Hematopoietic multipotent progenitor cell treated with erythropoietin and hydrocortisone succinate and interleukin-3 and kit ligand, for 8 days (in vitro differentiated cells): ENCODE measurements at places on chromosomes 3 and 15.

DNA sequence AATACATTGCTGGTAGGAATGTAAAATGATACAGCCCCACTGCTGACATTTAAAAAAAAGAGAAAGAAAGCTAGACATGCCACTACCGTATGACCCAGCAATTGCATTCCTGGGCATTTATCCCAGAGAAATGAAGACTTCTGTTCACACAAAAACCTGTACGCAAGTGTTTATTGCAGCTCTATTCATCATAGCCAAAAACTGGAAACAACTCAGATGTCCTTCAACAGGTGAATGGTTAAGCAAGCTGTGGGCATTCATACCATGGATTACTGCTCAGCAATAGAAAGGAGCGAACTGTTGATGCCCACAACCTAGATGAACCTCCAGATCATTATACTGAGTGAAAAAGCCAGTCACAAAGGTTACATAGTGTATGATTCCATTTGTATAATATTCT is 132.5 kb downstream of the MAP2K5 start:
- no peak for DNase-seq

DNA sequence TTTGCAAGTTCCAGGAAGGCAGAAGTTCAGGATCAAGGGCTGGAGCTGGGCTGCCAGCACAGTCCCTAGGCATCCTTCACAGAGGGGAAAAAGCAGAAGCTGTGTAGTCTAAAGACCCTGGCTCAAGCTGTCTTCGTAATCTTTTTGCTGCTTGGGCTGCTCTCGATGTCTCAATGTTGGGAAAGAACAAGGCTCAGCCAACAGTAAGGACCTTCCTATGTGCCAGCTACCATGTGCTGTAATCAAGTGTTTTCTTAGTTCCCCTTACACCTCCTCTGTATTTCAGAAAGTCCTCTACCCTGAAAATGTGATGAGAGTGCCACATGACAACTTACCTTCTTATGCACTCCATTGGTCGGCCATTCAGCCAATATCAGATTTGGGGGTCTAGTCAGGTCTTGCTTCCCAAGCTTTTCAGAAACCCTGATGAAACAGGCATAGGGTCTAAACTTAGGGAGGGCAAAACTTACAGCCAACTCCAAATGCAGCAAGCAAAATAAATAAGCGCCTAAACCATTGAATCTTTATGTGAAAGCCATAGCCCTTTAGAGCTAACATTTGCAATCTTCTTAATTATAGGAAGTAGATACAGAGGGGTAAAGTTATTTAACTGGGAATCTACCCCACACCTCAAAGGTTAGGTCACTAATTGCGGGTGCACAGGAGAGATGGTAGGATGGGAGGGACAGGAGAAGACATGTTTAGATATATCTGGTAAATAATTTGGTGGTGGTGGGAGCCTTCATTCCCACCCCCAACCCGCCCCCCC is 1.2 kb upstream of the EDEM1 start:
- DNase-seq, result peak; percentile 31

DNA sequence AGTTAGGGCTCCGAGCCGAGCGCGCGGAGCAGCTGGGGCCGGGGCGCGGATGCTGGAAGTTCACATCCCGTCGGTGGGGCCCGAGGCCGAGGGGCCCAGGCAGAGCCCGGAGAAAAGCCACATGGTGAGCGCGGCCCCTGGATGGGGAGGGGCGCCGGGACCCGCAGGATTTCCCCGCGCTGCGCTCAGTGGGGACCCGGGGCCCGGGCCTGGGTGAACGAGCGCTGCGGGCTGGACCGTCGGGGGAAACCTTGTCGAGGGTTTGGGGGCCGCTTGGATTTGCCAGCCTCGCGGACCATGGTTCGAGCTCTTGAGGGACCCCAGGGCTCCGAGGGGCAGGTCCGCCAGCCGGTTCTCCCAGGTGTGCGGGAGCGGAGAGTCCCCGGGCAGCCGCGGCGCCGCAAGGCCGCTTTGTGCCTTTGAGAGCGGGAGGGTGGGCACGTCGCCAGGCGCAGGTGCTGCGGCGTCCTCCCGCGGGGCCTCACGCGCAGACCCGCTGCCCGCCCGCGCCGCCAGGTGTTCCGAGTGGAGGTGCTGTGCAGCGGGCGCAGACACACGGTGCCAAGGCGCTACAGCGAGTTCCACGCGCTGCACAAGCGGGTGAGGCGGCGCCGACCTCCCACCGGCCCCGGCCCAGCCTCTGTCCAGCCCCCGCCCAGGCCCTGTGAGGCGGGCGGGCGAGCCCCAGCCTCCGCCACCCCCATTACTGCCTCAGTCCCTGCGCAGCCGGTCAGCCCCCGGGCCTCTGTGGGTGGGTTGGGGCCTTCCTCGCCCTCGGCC is at the start of gene SNX22:
Gene SNX22, plus strand, starts transcription at position 5 of the 780 bp plus-strand sequence. Its CDS starts 45 bp downstream, at position 50.
- peak; percentile 23 for DNase-seq

GRCh38 chr3:183810643-183811594 is 14.5 kb downstream of the MAP6D1 start:
- DNase-seq, result no peak

- DNase-seq, result no peak
These were observed 173.1 kb upstream of the CCDC54 start for GRCh38 chr3:107204121-107204520.

DNA sequence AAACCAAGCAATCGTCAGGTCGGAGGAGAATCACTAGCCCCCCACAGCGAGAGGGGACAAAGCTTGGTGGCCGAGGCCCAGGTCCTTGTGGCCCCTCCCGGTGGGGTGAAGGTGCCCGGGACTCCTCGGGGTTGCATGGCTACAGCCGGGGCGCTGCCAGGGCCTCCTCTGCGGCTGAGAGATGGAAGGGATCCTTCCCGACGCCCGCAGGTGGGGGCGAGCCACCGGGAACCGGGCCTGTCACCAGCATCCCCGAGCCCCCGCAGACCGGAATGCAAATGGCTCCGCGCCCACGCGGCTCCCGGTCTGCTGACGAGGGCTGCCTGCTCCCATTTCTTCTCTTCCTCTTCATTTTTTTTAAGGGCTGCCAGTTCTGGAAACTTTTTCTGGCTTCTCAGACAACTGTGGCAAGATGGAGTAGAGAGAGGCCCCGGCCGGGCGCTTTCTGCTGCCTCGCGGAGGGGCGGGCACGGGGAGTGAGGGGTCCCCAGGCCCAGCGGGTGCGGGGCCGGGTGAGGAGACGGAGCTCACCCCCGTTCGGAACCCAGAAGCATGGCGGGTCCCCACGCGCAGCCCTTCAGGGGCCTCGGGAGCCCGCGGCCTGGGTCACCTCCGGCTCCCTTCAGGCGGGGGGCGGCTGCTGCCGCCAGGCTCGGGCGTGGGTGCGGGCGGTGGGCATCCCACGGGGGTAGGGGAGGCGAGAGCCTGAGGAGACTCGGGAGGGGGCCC is 27.5 kb downstream of the MELTF start:
- DNase-seq, result no peak

GRCh38 chr3:70383360-70383831 is 71.0 kb upstream of the MDFIC2 start:
- DNase-seq, result no peak

GRCh38 chr15:94538280-94538679 is 306.9 kb downstream of the MCTP2 start:
- no peak for DNase-seq
